ENCODE measurements at places on chromosomes 16 and 17.

GRCh38 chr16:15653227-15653626 is 3.2 kb downstream of the NDE1 start:
- no peak for DNase-seq

DNA sequence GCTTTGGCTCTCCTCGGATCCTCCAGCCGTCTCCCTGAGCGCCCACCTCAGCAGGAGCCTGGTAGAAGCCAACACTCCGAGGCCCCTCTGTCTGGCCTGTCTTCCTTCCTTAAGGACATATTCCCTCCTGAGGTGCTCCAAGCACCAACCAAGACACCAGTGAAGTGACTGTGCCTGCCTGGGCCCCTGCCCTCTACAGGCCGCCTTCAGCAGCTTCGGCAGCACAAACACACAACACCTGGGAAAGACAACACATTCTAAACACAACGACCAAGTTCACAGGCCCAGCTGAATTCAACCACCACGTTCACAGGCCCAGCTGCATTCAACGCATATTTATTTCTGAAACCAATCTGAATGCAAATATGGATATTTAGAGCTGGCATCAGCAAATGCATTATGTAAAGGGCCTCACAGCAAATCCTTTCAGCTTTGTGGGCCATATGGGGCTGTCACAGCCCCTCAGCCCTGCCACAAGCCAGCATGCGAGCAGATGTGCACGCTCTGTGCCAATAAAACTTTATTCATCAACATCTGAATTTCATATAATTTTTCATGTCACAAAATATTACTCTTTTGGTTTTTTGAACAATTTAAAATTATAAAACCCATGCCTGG is 12.2 kb downstream of the GALNS start:
- no peak for DNase-seq

GRCh38 chr16:66548068-66548467 is 1.9 kb downstream of the TK2 start:
- DNase-seq: no peak

DNA sequence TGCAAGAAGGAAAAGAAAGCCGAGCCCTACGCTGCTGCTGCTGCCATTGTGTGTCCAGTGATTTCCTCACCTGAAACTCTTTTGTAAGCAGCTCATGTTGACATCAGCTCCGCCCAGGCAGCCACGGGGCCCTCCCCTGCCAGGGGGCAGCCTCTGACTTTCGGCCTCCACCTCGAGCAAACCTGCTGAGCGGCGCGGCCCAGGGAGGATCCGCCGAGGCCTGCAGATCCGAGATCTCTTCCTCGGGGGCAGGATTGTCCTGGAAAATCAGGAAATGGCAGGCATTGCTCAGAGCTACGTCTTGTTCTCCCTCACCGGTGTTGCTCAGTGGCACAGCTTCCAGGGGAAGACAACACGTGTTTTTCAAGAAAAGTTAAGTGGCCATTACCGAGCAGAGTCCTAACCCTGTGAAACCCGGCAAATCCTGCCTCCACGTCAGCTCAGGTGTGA is 35.6 kb upstream of the ZNF750 start:
- DNase-seq: no peak

GRCh38 chr16:80259290-80259805 is 281.4 kb upstream of the DYNLRB2 start:
- DNase-seq: no peak

- DNase-seq: no peak
Observed at GRCh38 chr16:52404546-52404945, 142.4 kb downstream of the TOX3 start.

DNA sequence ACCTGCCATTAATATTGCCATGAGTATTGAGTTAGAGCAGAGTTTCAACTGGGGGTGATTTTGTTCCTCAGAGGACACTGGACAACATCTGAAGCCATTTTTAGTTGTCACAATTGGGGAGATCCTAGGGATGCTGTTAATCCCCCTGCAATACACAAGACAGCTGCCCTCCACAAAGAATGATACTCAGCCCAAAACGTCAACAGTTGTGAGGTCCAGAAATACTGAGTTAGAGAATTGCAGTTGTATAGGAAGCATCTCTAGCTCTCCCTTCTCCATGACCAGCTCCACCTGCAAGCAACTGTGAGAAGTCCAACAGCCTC is 614.0 kb upstream of the CDH5 start:
- DNase-seq: no peak

DNA sequence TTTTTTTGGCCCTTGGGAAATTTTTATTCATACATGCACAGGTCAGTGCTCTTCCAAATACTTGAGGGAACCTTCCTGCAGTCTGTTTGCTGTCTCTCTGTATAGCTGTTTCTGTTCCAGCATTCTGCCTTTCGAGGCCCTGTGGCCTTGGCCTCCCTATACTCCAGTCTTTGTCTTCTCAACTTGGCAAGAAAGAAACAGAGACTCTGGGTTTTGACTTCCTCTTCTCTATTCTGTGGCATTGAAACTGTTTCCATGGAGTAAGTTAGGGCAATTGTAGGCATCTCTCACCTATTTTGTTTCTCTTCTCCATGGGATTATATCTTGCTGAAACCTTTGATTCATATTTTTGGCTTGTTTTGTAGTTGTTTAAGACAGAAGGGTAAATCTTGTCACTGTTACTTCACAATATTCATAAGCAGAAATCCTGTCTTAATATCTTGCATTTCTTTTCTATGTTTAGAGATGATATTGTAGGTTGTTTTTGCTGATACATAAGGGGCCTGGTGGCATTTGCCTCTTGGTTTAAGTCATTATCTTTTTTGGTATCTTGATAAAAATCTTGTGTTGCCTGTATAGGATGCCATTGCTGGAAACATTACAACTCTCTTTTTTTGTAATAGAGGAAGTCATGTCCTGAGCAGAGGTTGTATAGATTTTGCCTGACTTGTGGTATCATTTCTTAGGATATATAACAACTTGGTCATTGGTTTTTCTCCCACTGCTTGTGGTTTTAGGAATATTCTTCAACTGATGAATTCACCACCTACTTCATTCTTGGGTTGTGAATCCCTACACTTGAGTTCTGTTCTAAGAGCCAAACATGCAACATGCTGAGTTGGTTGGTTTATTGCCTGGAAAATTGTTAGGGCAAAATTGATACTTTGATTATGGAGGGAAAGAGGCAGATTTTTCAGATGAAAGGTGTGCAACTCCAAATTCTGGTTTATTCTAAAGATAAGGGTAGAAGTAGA is 168.6 kb downstream of the FTO start:
- DNase-seq: no peak

DNA sequence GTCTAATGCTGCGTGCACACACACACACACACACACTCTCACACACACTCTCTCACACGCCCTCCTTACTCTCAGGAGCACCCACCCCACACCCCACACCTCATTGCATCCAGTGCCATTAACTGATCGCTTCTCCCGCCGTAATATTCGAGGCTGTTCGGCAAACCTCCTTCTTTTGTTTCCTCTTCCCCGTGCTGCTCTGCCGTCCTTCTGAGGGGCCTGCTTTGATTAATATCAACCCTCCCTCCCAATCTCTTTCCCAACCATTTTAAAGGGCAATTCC is 156.2 kb upstream of the TNRC6C start:
- no peak for DNase-seq

GRCh38 chr17:79433379-79433778 is 177.5 kb downstream of the RBFOX3 start:
- no peak for DNase-seq

DNA sequence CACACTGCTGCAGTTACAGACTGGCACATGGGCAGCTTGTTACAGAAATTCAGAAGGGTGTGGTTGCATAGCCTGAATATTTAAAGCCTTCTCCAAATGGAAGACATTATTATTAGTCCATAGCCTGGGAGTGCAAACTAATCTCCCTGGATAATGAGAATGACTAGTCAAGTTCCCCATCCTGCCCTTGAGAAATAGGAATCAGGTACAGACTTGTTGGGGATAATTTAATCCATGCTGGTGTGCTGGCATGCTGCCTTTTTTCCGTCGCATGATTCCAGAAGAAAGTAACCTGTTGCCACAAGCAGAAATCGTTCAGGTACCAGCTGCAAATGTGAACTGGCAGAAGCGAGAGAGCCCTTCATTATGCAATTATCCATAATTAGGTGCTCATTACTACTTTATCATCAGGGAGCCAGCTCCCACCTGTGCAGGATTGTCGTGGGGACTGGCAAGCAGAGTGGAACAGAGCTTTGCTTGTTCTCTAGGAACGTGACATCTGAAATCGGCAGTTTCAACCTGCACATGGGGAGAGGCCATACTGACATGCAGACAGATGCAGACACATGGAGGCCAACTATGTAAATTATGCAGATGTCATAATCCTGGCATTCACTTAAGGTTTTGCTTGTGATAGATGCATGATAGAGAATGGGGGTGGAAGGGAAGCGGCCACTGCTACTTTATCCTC is 419.4 kb downstream of the PMP22 start:
- DNase-seq: no peak

- DNase-seq: no peak
Observed at GRCh38 chr17:27558842-27559505, 72.0 kb upstream of the LGALS9 start.

DNA sequence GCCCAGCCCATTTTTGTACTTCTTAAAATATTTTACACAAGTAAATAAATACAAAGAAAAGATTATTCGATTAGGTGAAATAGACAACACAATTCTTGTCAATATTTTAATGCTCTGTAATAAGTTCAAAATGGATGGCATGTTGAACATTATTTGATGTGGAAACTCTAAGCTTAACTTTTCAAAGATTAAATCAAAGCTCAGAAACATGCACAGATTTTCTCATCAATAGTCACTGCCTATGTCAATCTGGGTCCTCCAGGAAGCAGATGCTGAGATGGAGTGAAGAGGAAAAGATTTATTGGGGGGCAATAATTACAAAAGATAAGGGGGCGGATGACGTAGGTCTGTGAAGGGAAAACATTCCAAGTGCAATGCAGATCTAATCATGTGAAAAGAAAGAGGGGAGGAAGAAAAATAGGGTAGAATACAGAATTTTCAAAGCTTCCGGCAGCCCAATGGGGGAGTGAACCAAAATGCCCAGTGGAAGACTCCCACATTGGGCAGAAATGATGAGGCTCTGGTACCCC is 50.5 kb downstream of the COPRS start:
- no peak for DNase-seq

GRCh38 chr16:47395733-47396498 is 64.9 kb downstream of the ITFG1 start:
- DNase-seq: no peak

DNA sequence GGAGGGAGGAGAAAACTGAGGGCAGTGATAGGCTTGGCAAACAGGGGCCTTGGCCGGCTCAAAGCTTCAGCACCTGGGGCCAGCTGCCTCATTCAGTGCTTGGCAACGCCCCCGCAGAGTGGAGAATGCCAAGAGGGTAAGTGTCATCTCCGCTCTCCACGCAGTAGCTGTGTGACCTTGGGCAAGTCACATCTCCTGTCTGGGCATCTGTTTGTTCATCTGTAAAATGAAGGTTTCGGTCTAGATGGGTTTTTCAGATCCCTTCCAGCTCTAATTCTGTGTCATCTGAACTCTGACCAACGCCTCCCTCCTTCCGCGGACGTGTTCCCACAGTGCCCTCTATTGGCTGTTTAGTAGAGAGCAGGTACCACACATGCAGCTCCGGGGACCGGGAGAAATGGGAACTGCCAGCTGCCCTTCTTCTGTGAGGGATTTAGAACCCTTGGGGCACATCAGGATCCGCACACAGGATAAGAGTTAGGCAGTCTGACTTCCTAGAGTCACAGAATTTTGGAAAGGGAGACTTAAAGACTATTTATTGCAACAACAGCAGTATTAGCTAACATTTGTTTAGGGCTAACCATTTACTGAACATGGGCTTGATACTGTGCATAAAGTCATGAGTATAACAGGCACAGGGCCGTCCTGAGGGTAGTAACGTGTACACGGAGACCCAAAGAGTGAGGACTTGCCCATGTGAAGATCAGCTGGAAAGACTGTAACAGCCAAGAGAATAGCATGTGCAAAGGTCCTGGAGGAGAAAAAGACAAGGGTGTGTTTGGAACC is 26.8 kb downstream of the GP2 start:
- DNase-seq: peak; percentile 46
